Hematopoietic multipotent progenitor cell treated with erythropoietin and hydrocortisone succinate and interleukin-3 and kit ligand, for 8 days (in vitro differentiated cells): ENCODE measurements at places on chromosomes 5 and 9.
A peak's percentile ranks its signal among the peaks of the same experiment; 100 is the strongest.

GRCh38 chr5:131230406-131230805, 33.4 kb upstream of the CDC42SE2 start:
- DNase-seq, result no peak

- no peak for DNase-seq
Observed at GRCh38 chr5:72752909-72753308, 63.6 kb upstream of the TNPO1 start.

DNA sequence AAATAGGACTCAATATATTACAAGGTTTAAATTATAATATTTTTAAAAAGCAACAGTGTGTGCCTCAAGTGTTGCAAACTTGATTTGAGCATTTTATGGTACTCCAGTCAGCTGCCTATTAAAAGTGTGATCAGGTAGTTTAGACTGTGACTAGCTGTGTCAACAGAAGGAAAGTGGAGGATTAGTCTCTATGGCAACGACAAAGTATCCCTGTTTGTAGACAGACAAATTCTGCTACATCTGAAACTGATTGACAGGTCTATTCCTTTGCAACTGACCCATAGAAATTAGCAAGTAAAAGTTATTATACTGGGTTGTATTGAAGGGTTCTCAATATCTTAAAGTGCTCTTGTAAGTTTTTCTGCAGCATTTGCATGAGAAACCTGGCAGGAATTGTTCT, 249.8 kb upstream of the ARRDC3 start:
- no peak for DNase-seq

DNA sequence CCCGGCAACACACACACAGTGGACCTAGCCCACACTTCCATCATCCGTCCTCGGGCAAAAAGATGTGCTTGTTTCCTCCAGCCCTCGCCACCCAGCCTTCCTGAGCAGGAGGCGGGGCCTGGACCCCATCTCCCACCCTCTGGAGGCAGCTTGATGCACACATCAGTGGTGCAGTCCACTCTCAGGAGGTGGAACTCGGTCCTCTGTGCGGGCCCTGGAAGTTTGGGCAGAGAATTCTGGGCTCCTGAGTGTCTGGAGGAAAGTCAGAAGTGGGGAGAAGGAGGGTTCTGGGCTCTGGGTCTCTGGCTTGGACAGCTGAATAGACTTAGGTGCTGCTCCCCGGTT, 54.0 kb upstream of the NEURL1B start:
- no peak for DNase-seq

DNA sequence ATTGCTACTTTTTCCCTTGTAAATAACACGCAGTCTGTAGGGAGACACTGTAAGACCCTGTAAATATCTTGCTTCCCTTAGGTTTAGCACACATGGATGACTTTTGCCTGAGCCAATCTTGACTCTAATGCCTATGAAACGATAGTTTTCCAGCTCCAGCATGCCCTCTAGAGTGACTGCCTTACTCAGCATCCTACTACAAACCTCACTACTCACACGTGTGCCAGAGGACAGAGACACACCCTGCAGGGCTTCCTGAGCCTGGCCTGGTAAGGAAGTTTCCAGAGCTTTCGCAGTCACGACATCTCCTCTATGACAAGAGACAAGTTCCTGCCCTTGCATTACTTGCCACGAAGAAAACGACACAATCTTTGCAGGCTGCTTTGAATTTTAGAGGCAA, 138.1 kb downstream of the ATPSCKMT start:
- DNase-seq, result peak; percentile 25

DNA sequence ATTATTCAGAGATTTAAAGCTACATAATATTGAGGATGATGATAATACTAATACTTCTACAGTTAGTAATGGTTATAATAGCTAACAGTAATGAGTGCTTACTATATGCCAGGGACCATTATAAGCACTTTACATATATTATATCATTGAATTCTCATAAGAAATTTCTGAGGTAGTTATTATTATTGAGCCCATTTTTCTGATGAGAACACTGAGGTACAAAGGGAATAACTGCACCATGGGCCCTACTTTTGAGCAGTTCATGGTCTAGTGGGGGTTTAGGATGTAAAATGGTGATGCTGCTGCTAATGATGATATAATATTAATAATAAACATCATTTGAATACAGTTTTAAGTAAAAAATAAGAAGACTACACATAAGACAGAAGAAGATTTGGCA, 64.2 kb upstream of the SPDL1 start:
- no peak for DNase-seq

GRCh38 chr5:13581914-13582313, 362.6 kb downstream of the DNAH5 start:
- no peak for DNase-seq

- DNase-seq, result no peak
Observed at GRCh38 chr5:53288511-53288910, 179.0 kb upstream of the MOCS2 start.

GRCh38 chr5:36502608-36503007, 103.8 kb upstream of the SLC1A3 start:
- no peak for DNase-seq

DNA sequence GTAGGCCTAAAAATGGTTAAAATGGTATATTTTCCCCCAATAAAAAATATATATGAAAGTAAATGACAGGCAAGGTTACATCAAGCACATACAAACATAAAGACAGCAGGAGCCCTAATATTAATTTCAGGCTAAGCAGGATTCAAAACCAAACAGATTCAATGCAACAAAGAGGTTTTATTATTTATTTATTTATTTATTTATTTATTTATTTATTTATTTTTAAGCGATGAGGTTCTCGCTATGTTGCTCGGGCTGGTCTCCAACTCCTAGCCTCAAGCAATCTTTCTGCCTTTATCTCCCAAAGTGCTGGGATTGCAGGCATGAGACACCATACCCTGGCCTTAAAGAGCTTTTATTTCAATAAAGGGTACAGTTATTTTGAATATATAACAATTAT, 106.4 kb upstream of the SHB start:
- no peak for DNase-seq

- DNase-seq, result peak; percentile 79
Observed at GRCh38 chr5:67209141-67209771, 12.7 kb upstream of the CD180 start.

- no peak for DNase-seq
Observed at GRCh38 chr9:85321561-85321960, 420.2 kb downstream of the AGTPBP1 start.

GRCh38 chr5:173778152-173778782, 109.9 kb upstream of the CPEB4 start:
- DNase-seq, result no peak

DNA sequence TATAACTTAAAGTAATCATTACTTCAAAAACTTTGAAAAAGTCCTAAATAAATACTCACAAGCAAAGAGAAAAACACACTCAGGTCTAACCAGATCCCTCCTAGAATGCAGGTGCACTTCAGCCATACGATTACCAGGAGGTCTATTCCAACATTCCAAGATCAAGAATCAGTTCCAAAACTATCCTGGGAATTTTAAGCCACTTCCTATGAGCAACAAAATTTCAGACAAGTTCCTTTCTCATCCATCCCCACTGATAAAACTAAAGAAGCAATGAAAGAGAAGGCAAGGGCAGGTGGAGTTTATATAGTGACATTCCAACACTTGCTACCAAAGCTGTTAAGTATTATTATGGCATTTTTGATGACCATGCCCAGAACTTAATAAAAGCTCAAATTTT, 29.6 kb downstream of the MLLT3 start:
- DNase-seq, result no peak

DNA sequence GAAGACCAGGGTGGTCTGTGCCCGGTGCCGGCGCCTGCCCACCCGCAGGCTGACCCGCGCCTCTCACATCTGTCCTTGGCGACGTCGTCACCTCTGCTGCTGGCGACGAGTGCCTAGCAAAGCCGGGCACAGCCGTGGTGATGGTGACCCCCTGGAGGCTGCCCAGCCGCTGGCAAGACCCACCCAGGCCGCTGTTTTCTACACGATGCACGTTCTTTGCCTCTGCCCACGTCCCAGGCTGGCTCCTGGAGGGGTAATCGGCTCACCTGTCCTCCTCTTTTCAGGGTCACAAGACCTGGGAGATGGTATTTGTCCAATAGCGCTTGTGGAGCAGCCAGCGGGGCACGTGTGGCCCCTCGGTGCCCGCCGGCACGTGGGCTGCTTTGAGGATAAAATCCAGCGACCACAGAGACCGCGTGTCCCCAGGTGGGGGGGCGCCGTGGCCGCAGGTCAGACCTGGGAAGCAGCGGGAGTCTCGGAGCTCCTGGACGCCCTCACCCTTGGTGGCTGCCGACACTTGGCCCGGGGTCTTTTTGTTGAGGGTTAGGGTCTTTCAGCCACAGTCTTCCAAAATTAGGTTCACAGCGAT, 29.5 kb downstream of the SLC9A3 start:
- no peak for DNase-seq
